AML-193 (cell line): ENCODE measurements at places on chromosomes 2 and 18.

- DNase-seq = no peak
Observed at GRCh38 chr2:45000341-45000901, 8.8 kb downstream of the SIX2 start.

GRCh38 chr2:190666895-190667294 lies 18.0 kb downstream of the NAB1 start:
- DNase-seq = no peak

DNA sequence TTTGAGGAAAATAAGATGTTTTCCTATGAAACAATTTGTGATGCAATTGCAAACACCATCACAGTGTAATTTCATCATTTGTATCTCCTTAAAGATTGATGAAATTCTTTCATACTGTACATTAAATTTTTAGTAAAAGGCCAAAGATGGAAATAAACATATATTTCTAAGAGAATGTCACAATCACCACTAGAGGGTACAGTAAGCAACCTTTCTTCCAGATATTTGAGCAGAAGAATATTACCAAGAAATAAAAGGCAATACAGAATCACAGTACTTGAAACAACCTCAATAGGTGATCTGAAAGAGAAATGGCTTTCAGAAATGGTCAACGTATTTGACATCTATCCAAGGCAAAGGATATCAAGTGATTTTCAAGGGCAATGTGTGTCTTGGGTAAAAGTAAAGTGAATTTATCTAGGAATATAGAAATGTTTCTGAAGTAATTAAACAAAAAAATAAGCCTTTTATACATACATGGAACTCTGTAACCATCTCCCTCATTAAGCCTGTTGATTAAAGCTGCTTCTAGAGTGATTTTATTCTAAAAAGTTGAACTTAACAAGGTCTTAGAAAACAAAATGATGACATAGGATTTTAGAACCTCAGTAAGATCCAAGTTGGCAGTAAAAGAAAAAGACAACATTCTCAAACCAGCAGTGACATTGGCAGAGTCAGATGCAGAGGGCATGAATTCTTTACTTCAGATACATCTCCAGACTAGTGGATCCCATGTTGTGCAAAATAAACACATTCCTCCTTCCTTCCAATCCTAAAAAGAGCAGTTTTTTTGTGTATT lies 90.3 kb upstream of the SESTD1 start:
- no peak for DNase-seq

- DNase-seq = no peak
Observed at GRCh38 chr2:175806125-175806490, 196.0 kb downstream of the LNPK start.

- DNase-seq = peak; percentile 57
Observed at GRCh38 chr2:151437630-151438029, 27.9 kb downstream of the RIF1 start.

DNA sequence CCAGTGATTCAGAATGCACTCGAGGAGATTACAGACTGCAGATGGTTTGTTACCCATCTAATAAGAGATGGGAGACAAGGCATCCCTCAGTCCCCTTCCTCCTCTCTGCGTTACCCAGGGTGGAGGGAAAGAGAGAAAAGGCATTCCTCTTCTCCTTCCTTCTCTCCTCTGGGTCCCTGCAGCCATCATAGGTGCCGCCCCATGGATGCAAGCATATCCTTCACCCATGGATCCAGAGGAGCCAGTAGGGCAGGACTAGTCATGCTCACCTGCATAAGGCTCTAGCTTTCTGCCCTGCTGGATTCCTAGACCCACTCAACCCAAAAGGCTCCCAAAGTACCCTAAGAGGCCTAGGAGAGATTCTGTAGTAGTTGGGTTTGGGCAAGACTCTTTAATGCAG lies 20.4 kb downstream of the CMPK2 start:
- DNase-seq = no peak

GRCh38 chr18:72171596-72171995 lies 372.5 kb downstream of the CBLN2 start:
- DNase-seq = no peak

GRCh38 chr2:148184976-148185375 lies 164.1 kb downstream of the MBD5 start:
- no peak for DNase-seq

- DNase-seq = no peak
Observed at GRCh38 chr2:68294913-68295312, 24.8 kb downstream of the CNRIP1 start.

DNA sequence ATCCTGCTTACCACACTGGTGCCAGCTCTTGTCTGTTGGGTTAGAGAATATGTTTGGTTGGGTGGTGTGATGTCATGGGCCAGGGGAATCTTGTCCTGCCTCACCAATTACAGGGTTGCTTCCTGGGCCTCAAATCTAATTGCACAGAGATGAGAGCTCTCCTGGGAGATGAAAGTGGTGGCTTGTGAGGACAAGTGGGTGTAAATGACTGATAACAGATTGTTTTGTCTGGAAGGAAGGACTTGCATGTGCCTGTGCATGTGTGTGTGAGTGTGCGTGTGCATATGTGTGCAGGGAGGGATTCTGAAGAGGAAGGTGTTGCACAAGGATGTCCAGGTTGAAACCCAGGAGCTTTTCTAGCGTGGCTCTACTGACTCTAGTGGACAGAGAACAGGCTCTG lies 271.9 kb downstream of the LOXHD1 start:
- DNase-seq = no peak

DNA sequence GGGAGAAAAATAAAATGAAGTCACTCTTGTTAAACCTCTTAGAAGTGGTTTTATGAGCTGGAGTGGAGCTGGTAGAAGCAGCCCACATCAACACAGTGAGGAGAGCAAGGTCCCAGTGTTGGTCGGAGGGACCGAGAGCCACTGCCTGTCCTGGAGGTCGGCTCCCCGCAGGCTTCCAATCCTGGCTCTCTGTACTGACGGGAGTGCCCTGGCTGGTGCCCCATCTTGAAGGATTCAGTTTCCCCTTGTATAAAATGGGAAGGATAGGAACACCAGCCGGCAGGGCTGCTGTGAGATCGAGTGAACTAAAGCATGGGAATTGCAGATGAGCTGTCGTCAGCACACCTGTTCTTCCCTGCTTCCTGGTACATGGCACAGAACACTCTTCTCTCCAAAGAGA lies 104.3 kb upstream of the ID2 start:
- DNase-seq = no peak

GRCh38 chr2:142722569-142722968 lies 154.9 kb upstream of the KYNU start:
- DNase-seq = no peak

DNA sequence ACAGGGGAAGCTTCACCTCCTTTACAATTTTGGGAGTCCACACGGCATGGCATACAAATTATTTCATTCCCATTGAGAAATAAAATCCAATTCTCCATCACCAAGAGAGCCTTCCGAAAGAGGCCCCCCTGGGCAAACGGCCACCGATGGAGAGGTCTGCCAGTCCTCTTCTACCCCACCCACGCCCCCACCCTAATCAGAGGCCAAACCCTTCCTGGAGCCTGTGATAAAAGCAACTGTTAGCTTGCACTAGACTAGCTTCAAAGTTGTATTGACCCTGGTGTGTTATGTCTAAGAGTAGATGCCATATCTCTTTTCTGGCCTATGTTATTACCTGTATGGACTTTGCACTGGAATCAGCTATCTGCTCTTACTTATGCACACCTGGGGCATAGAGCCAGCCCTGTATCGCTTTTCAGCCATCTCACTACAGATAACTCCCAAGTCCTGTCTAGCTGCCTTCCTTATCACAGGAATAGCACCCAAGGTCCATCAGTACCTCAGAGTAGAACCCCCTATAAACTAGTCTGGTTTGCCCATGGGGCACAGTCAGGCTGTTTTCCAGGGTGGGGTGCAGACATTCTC lies 58.3 kb downstream of the BCL11A start:
- DNase-seq = no peak

DNA sequence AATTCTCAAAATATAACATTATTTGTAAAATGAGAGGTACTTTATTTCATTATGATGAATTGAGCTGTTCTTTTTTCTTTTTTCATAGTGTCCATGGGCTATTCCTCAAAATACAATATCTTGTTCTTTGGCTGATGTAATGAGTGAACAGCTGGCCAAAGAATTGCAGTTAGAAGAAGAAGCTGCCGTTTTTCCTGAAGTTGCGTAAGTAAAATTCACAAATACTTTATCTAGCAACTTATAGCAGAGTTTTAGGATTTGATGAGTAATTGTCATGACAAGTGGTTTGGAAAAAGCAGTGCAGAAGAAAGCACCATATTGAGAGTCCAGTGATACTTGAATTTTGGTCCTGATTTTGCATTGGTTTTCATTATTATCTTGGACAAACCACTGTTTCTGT lies 9.8 kb downstream of the RIOK3 start:
- no peak for DNase-seq

- DNase-seq = no peak
Observed at GRCh38 chr2:157433394-157433793, 10.5 kb downstream of the CYTIP start.

GRCh38 chr18:41466436-41467160 lies 488.4 kb upstream of the PIK3C3 start:
- DNase-seq = no peak

DNA sequence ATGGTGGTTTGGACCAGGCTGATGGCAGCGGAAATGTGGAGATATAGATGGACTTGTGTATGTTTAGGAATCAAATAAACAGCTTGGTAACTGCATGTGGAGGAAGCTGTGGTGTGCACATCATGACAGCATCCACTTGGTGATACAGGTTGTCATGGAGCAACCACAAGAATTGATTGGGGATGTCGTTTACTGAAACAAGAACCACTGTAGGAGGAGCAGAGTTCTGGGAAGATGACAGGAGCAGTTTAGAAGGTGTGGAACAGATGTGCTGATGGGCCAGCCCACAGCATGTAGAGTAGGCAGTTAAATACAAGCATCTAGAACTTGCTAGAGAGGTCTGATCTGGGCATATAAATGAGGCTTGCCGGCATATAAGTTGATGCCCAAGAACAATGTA lies 152.4 kb upstream of the SERPINE2 start:
- no peak for DNase-seq

DNA sequence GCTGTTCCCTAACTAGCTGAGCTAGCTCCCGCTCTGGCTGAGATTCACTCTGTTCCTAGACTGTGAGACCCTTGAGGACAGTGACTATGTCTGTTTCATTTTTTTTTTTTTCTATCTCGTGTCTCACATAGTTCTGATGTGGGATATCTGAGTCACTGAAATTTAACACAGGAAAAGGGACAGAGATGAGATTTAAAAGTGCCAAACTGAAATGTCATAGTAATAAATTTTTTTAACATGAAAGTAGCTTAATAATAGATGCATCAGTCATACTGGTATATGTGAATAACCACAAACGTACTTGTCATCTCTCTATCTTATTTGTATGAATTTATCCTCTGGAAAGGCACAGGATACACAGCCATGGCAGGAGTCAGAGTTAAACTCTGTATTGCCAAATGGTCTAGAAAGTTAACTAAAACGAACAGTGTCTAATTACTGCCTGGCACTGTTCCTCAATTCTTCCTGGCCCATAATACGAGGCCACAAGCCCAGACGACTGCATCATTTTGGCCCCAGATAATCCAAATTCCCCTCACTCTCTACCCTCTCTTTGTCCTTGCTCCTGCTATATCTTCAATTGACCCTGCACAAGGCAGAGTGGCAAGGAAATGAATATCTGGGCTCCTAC lies 87.5 kb downstream of the SATB2 start:
- DNase-seq = no peak

DNA sequence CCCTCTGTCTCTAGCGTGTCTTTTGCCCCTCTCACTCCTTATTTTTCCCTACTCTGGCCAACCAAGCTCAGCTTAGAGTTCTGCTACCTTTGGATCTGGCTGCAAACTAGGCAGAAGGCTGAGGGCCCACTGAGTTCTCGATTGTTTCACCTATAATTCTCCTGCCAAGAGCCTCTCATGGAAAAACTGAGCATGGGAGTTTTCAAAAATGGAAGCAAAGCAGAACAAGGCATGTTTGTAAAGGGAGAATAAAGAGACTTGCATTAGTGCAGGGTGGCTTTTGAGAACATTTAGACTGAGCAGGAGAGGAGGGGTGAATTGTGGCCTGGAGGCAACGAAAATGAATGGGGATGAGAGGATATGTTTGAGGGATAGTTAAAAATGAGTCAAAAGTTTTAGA lies 45.9 kb downstream of the FSHR start:
- no peak for DNase-seq

- no peak for DNase-seq
Observed at GRCh38 chr18:32343634-32344033, 127.0 kb downstream of the GAREM1 start.

DNA sequence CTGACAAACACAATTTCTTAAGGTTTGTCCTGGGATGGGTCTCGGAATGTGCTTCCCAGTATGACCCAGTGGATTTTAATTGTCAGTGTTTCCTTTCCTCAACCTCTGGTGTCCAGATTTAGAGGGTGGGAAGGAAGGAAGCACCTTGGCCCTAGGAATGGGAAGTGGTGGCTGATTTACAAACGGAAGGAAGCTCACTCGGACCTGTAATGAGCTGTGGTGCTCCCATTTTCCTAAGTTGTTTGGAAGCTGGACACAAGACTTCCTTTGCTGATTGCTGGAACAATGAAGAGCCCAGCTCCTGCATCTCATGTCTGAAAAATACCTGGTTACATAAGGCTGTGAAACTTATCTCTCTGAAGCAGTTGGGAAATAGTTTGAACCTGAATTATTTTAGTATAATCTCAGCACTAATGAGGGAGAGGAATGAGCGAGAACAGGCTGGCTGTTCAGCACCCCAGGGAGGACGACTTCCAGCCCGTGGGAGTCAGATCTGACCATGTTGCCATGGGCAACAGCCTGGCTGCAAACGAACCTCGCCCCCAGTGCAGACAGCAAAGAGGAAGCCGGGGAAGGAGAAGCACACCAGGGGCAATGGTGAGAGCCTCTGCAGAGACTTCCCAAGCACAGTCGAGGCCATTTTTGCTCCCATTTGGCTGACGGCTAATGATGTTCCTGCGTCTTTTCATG lies 74.4 kb upstream of the ASB18 start:
- DNase-seq = no peak

DNA sequence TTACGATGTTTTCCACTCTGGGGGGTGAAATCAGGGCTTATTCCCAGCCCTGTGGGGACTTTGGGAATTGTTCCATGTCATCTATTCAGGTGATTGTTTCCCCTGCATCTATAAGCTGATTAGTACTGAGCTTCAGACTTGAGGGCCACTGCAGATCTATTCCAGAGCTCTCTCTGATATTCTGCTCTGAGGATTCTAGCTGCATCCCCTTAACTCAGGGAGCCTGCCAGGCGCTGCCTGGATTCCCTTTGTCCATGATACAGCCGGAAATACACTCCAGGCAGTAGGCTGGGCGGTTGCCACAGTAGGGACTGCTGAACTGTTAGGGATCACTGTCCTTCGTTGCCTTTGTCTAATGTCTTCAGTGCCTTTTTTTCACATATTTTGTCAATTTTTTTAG lies 31.3 kb downstream of the PTRHD1 start:
- DNase-seq = no peak

DNA sequence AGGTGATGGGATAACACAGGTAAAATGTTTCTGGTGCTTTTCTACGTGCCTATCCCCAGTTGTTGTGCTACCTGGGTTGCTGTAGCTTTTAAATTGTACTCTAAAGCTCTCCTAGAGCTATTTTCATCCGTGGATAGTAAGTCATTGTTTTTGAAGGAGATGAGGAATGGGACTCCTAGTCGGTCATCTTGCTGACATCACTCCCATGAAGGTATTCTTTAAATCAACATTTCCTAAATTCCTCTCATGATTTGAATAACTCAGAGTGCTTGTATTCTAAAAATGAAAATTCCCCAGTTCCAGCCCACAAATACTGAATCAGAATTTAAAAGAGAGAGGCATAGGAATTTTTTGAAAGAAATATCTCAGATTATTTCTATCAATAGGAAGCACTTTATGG lies 44.3 kb downstream of the CCDC148 start:
- no peak for DNase-seq

GRCh38 chr2:20573620-20574422 lies 77.1 kb downstream of the HS1BP3 start:
- DNase-seq = no peak
